ENCODE measurements at places on chromosomes 4 and X.
A peak's percentile ranks its signal among the peaks of the same experiment; 100 is the strongest.

DNA sequence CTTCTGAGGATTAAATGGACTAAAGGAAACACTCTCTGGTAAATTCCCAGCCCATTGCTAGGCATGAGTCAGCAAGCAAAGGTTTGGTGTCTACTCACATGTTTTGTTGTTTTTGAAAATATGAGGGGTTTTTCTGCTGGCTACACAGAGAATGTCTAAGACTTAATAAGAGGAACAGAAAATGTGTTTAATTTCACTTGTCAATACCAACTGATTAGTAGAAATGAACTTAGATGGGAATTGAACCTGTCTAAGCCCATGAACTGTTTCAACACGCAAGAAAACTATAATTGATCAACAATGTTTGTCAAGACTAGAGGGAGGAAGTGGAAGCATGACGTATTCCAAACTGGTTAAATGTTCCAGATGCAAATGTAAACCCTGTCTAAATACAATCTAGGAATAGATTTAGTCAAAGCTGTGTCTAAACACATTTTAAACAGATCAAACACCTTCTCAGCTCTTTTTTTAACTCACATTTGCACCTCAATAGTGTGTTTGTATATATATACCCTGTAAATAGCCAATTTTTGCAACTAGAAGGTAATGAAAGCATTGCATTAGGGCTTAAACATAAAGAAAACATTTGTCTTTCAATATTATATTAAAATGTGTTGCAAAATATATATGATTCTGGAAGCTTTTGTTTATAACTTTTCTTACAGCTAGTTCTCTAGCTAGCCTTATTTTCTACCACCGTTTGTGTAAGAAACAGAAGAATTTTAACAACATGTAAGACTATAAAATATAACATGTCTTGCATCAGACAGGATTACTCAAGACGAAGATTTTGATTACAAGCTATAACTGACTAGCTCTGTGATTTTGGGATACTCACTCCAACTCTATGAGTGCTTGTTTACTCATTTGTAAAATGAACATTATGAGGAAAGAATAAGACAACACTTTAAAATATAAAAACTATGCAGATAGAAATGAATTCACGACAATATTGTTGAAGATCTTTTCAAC lies 607.8 kb downstream of the FSTL5 start:
- DNase-seq = no peak

DNA sequence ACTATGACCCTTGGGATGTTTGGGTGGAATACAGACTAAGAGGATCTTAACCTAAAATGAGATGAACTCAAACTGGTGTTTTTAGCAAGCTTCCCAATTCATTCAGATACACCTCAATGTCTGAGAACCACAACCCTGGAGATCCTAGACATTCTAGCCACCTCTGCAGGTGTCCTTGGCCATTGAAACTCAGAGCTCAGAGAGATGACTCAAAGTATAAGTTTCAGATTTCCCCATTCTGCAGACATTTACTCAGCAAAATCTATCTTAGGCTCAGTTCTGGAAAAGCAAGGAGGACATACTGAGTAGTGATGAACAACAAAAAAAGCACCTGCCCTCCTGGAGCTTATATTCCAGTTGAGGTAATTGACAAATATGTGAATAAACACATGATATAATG lies 47.8 kb downstream of the COMMD8 start:
- DNase-seq = no peak

DNA sequence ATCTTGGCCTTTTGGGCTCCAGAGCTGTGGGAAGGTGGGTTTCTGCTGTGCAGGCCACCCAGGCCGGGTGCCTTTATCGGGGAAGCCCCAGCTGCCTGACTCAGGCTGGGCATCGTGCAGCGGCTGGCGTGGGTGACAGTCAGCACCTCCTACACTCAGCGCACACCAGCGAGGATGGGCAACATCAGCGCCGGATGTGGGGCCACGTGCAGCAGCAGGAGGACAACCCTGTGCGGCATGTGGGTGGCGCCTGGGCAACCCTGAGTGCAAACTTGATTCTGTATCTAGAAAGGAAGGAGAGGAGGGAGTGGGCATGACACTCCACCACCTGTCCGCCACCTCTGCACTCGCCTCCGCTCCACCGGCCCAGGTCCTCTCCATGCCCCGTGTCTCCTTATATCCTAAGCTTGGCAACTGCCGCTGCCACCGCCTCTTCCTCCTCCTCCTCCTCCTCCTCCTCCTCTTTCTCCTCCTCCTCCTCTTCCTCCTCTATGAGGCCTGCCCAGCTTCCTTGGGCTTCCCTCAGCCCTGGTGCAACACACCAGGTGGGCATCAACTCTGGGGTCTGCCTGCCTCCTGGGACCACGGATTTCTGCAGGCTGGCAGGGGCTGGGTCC lies 107.4 kb upstream of the AFAP1 start:
- no peak for DNase-seq

GRCh38 chrX:74613370-74614092 lies 893 bp downstream of the RLIM start:
- no peak for DNase-seq

DNA sequence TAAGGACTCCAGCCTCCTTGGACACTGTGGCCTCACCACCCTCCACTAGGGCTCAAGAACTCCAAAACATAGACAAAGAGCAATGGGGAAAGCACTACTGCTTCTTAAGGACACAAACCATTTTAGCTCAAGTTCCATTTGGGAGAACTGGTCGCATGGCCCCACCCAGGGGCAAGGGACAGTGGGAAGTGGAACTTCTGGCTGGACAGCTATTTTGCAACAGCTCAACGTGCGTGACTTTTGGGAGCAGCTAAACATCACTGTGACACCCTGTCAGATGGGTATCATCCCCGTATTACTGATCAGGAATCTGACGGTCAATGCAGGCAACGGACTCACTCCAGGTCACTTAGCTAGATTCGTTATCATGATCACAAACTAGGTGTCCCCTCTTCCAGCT lies 9.0 kb upstream of the GLOD5 start:
- no peak for DNase-seq

- DNase-seq = no peak
Observed at GRCh38 chr4:80592950-80593349, 257.4 kb downstream of the CFAP299 start.

- DNase-seq = no peak
Observed at GRCh38 chrX:121120690-121121605, 73.5 kb downstream of the GLUD2 start.

- no peak for DNase-seq
Observed at GRCh38 chr4:128711361-128711760, 98.1 kb upstream of the JADE1 start.

DNA sequence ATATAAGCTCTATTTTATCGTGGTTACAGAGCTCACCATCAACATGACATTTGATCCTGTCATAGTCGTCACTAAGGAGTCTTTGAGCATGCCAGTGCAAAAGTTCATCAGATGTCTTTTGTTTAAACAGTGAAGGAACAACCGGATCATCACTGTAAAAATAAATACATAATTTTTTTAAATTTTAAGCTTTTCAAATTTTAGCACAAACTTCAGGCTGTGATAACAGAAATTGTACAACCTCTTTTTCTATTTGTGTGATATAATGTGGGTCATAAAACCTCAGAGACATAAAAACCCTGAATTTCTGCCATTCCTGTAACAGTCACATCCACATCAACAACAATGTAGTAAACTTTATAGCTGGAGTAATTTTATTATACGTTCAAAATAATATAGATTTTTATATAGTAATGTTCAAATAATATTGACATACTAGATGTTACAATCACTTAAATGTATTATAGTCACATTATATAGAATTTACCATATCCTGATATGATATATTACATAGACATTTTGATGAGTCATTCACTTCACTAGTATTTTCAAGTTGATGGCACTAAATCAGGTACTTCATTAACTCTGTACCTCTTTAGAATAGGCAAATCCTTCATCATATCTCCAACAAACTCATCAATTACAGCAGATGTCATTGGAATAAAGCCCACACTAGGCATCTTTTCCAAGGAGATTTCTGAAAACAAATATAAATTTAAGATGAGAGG lies 47.7 kb downstream of the DDX60L start:
- DNase-seq = no peak

DNA sequence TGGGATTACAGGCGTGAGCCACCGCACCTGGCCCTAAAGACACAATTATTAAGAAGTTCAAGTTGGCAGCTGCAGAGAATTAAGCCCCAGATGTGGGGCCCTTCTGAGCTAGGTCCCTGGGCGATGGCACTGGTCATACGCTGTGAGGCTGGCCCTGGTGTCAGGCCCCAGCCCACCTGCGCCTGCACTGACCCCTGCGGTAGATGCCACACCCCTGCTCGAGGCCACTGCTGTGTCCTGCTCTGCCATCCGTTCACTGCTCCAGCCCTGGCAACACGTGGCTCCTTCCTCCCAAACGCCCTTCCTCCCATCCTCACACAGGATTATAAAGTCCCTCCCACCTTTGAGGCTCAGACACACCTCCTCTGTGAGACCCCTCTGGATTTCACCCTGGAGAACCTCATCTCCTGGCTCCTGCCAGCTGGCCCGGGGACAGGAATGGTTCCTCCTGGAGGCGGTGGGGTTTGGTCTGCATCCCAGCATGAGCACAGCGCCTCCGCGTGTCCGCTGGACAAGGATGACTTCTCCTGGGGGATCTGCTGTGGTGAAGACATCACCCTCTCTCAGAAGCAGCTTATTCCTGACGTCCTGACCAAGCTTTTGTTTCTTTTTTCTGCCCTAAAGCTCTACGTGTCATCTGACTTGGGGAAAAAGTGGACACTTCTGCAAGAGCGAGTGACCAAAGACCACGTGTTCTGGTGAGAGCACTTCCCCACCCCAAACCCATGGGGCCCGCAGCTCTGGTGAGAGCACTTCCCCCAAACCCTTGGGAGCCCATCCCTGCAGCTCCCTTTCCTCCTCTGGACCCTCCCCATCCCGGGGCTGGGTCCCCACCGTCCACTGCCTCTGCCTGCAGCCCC lies 219.0 kb upstream of the PSAPL1 start:
- no peak for DNase-seq

- DNase-seq = no peak
Observed at GRCh38 chr4:102196221-102196620, 149.1 kb downstream of the SLC39A8 start.

DNA sequence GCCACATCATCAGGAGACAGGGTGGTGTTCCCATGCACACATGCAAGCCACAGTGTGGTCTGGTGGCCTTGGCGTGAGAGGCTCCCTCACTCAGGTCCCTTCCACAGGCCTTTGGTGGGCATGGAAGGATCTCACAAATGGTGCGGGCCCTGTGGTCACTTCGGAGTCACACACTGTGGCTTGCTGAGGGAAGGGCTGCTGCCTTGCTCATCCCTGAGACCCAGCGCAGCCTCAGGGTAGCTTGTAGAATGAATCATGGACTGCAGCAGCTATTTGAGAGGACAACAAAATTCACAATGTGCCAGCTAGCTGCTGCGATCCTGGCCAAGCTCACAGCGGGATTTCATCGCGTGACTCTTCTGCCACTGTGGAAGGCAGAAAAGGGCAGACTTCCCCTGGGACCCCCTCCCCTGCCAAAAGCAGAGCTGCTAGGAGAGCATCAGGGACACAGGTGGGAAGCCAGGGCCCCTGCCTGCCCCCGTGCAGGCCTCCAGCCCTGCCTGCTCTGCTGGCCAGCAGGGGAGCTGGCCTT lies 106.4 kb downstream of the ABLIM2 start:
- DNase-seq = no peak

DNA sequence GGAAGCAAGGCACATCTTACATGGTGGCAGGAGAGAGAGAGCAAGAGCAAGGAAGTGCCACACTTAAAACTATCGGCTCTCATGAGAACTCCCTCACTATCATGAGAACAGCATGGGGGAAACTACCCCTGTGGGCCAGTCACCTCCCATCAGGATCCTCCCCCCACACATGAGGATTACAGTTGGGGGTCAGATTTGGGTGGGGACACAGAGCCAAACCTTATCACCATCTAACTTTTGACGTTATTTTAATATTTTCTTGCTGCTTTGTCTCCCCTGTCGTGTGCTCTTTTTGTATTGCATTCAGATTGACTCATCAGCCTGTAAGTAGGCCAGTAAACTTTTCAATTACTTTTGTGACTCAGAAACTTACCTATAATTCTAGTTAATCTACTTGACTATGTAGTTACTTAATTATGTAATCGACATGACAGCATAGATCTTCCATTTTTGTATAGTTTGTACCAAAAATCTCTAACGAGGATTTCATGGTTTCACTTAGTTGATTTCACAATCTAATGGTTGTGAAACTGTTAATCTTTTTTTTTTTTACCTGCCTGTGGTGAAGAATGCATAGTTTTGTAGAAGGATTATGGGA lies 18.3 kb downstream of the STIM2 start:
- DNase-seq = no peak

GRCh38 chr4:168755598-168756477 lies 254.2 kb downstream of the CBR4 start:
- no peak for DNase-seq

- DNase-seq = no peak
Observed at GRCh38 chr4:188412499-188412898, 273.3 kb downstream of the TRIML1 start.

DNA sequence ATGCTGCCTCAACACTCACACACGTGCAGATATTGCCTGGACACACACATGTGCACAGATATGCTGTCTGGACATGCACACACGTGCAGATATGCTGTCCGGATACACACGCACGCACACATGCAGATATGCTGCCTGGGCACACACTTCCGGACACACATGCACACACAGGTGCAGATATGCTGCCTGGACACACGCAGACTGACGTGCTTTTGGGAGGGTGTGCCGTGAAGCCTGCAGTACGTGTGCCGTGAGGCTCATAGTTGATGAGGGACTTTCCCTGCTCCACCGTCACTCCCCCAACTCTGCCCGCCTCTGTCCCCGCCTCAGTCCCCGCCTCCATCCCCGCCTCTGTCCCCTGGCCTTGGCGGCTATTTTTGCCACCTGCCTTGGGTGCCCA lies 14.7 kb downstream of the FGFRL1 start:
- DNase-seq = peak; percentile 34

- DNase-seq = no peak
Observed at GRCh38 chrX:129496625-129497024, 26.7 kb downstream of the SMARCA1 start.

DNA sequence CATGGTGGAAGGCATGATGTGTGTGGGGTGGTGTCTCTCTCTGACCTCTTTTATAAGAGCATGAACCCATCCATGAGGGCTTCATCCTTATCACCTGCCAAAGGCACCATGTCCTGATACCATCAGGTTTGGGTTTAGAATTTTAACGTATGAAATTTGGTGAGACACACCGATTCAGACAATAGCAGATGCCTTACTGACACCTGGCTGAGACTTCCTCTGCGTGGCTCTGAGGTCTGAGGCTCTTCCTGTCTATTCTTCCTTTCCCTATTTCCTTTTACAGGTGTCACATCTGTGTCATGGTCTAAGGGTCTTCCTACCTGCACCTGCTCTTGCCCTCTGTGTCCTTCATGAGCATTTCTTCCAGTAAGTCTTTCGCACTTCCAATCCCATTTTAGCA lies 320.7 kb upstream of the CLNK start:
- DNase-seq = no peak

DNA sequence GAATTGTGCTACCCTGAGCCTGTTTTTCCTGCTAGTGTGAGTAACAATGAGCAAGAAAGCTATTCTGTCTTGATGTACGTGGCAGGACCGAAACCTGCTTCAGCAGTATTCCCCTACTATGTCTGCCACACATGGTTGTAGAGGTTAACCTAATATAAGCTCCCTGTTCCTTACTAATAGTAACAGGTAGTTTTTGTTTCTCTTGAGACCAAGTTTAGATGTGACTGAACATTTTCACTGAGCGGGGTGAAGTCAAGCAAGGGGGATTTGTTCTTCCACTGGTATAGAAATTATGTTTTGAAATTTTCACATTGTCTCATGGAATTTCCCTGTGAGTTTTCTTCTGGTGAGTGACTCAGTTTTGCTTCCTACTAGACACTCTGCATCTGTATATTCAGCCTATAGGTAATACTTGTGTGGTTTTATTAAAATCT lies 37.3 kb downstream of the RRAGB start:
- no peak for DNase-seq
